ENCODE measurements at places on chromosomes 7 and 10.

DNA sequence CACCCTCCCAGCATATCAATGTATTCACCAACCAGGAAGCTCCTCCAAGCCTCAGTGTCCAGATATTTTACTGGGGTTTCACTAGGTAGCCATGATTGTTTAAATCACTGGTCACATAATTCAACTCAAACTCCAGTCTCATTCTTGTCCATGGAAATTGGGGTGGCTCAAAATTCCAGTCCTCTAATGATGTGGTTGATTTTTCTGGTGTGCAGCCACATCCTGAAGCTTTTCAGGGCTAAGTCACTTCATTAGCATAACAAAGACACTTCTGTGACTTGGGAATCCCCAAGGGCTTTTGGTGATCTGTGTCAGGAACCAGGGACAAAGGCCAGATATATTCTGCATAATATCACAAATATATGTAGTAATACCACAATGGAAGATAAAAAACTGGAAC is 786.9 kb upstream of the IGFBP3 start:
- no peak for DNase-seq

DNA sequence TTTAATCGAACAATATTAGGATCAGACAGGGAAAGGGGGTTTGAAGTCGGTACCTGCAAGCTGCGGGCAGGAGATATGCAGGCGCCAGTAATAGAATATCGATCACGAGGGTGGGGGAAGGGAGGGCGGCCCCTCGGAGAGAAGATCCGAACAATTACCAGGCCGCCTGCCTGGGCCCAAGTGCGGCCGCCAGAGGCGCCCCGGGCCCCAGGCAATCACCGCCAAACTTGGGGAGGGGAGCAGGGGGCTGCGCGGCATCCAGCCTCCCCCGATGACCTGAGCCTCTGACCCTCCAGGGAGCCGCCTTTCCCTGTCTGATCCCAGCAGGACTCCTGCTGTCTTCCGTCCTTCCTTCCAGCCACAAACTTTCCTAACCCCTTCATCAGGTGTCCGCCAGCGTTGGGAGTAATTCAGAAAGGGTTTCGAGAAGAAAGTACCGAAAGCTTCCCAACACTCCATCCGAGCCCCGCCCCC is 1.1 kb downstream of the NKX1-2 start:
- DNase-seq = no peak

- DNase-seq = no peak
Observed at GRCh38 chr10:130000918-130001317, 36.8 kb upstream of the EBF3 start.

- no peak for DNase-seq
Observed at GRCh38 chr7:13856012-13856411, 133.5 kb downstream of the ETV1 start.

- no peak for DNase-seq
Observed at GRCh38 chr7:36096460-36097095, 56.5 kb upstream of the EEPD1 start.

DNA sequence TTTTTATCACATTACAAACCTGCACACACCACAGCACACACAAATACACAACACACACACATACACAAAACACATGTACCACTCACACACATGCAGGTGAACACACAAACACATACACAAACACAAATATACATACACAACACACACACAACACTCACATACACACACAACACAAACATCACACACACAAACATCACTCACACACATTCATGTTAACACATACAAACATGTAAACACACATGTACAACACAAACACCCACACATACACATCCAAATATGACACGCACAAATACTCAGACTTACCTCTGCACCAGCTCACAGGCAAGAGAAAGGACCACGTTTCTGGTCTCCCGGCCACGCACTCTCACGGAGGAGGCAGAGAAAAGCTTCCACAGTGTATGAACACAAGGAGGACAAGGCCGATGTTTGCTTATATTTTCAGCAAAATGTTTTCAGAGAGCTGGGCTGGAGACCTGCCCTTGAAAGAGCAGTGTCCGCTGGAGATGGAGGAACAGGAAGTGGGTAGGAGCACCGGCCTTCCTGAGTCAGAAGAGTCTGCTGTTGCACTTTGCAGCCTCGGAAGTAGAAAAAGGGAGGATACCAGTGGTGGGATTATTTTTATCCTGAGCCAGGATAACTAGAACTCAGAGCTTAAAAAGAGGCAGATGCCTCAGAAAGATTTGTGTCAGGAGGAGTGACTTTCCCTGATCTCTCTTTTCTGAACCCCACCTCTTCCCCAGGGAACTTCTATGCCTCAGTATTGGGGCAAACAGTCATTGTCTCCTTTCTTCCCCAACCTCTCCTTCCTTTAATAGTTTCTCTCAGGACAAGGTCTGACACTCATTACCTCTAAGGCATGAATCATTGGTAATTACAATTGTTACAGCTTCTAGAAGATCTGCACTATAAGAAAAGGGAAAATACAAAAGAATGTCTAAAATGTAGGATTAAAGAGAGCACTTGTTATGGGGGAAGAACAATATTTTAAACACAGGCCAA is at the start of gene GIMAP6:
GIMAP6 (minus strand) TSS at position 520 of the 999 bp plus-strand sequence. CDS start 2,243 bp downstream, outside the sequence.
- no peak for DNase-seq

DNA sequence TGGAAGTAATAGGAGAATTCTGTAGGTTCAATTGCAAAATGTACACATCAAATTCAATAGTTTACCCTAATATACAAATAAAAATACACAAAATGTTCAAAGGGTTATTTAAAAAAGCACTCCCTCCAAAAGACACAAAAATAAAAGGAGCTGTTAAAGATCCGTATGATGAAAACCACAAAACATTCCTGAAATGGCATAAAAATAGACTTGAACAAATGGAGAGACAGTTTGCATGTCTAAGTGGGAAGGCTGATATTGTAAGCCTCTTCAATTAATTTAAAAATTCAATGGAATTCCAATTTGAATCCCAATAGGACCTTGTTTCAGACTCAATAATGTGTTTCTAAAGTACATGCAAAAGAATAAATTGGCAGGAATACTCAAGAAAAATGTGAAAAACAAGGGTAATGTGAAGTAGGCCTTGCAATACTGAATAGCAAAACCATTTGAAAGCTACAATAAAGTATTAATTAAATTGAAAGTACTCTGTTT is 38.0 kb upstream of the INSYN2A start:
- DNase-seq = no peak

- DNase-seq = no peak
Observed at GRCh38 chr10:72322280-72323058, 32.2 kb downstream of the DNAJB12 start.

GRCh38 chr10:76743169-76743568 is 894.4 kb downstream of the KCNMA1 start:
- DNase-seq = no peak

DNA sequence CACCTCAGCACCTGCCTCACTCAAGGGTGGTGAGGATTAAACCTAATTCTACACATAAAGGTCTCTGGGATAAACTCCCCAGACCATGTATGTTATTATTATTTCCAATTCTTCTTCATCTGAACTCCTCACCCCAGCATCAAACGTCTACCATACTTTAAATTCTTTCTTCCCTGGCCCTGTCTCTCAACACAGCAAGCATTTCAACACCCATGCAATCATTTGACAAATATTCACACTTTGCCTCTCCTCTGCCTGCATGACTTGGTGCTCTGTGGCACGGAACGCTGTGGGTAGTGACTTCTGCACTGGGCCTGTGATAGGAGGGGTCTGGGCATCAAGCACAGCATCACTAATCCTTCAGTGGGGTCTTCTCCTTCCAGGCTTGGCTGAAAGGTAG is 490.8 kb downstream of the TNS3 start:
- DNase-seq = no peak

DNA sequence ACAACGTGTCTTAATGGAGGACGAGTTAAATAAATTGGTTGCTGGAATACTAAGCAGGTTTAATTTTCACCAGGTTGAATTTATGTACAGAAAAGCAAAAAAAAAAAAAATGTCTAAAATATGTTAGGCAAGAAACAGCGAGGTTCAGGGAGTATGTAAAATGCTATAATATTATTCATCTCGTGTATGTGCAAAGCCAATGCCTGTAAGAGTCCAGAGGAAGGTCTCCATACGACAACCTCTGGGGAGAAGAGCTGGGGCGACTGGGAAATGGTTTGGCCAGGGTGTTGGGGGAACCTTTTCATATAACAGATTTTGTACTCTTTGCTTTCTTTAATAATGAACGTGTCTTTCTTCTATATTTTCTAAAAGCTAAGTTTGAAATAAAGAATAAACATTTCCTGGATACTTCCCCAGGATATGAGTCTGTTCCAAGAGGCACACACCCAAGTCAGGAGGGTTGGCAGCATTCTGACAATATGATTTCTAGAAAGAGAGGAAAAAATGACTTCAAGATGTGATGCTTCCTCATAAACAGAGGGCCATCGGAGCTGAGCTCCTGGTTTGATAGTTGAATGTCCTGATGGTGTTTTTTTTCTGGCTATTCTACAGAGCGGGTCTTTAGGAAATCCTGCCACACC is 208.6 kb upstream of the MGMT start:
- DNase-seq = no peak

DNA sequence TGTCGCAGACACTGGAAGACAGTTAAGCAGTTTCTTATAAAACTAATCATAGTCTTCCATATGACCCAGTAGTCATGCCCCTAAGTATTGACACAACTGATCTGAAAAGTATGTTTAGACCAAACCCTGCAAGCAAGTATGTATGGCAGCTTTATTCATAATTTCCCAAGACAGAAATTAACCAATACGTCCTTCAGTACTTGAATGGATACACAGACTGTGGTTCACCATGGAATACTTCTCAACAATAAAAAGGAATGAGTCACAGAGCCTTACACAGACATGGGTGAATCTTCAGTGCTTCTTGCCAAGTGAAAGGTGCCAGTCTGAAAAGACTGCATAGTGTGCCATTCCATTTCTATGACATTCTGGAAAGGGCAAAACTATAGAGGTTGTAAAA is 50.2 kb upstream of the AKR1E2 start:
- no peak for DNase-seq

DNA sequence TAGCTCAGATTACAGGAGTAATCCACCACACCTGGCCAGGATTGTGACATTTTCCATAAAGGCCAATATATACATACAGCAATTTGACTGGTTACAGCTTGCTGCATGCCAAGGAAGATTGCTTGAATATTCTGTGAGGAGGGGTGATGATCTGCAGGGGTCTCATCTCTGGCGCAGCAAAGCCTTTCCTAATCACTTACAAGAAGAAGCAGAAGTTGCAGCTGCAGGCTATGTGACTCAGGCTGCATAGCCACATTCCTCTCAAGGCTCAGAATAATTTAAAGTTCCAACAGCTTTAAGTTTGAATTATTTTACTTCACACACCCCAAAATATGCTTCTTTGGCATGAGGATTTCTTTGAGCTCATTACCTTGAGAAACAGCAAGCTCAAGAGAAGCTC is 11.4 kb upstream of the RASGEF1A start:
- no peak for DNase-seq

DNA sequence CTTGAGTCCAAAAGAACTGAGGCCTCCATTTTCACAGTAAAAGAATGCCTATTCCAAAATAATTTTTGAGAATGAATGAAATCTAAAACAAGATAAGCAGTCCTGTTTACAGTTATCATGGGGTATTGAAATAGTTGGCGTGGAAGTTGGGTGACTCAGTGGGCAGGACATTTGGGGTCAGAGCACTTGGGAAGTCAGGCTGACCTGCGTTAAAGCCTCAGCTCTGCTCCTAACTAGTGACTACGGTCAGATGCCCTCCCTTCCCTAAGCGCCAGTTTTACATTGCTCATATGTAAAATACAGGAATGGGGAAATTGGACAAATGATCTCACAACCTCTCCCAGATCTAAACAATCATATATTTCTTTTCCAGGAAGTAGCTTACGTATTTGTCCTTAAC is 2.3 kb upstream of the PAPSS2 start:
- DNase-seq = peak; percentile 62

DNA sequence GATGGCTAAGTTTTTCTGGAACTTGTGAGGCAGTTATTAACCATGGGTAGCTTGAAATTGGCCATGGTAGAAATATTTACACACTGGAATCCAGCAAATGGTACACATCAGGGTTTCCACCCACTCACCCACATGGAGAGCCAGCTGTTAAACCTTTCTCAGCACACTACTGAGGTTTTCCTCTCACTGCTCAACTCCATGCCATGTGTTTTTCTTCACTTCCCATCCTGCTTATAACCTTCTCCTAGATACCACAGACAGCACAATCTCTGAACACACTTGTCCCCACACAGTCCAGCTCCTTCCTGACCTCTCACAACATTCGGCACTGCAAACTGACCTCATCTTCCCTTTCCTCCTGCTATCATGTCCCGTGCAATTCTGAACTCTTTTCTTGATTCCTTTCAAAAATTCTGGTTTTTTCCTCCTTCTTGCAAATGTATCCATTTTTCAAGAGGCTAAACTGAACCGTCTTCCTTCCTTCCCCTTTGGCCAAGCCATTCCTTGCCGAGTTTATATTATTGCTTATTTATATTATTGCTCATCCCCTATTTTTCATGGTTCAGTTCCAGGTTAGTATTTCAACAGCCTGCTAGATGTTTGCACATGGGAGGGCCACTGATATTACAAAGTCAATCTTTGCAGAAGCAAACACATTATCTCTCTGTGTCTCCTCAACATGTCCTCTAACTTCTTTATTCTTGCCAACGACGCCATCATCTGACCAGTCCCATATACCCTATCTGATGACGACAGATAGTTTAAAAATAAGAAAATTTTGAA is 606.4 kb downstream of the SORCS1 start:
- no peak for DNase-seq

- no peak for DNase-seq
Observed at GRCh38 chr10:70956029-70956759, 67.8 kb upstream of the PCBD1 start.

- no peak for DNase-seq
Observed at GRCh38 chr10:60042262-60042661, 135.9 kb upstream of the CCDC6 start.

DNA sequence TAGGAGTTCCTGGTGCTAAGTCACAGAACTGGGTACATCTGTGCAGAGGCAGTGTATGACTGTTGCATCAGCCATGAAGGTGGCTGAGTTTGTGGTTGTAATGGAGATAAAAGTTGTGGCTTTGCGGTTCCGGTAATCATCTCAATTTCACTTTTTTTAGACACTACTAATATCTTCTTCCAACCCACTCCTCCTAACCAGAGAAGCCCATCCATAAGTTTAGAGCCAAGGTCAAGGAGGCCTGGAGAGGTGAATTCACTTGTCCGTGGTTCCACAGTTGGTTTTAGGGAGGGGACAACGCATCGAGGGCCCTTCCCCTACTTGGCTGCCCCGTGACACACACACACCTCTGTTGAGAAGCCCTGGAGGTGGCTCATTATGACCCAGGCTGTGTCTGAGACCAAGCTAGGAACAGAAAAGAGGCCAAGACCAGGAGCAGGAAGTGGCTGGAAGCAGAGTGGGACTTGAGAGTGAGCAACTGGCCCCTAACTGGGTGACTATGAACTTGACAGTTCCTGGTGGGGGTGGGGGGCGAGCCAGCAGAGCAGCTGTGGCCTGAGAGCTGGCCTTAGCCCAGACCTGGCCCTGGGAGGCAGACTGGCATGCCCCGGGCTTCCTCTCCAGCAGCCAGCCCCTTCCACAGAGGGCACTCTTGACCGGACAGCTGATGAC is 66.8 kb upstream of the COL13A1 start:
- no peak for DNase-seq

Data from H54 (cell line).